ENCODE measurements at places on chromosomes 1 and 21.

DNA sequence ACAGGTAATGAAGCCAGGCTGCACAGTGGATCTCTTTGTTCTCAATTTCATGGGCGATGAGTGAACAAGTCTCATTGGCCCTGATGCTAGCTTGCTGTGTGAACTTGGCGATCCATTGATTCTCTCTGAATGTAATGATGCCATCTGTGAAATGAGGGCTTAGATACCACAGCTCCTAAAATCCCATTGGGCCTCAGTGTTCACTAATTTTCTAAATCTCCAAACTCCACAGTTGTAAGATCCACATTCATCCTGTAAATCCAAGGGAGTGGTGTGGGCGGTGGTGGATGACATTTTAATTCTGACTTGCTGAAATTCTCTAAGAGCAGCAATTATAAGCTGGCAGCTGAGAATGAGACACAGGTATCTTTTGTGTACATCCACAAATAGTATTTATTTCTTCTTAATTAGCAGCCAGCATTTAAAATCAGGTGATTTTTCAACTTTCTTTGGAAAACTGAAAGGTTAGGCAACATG lies 9.6 kb upstream of the ACTL8 start:
- no peak for DNase-seq

DNA sequence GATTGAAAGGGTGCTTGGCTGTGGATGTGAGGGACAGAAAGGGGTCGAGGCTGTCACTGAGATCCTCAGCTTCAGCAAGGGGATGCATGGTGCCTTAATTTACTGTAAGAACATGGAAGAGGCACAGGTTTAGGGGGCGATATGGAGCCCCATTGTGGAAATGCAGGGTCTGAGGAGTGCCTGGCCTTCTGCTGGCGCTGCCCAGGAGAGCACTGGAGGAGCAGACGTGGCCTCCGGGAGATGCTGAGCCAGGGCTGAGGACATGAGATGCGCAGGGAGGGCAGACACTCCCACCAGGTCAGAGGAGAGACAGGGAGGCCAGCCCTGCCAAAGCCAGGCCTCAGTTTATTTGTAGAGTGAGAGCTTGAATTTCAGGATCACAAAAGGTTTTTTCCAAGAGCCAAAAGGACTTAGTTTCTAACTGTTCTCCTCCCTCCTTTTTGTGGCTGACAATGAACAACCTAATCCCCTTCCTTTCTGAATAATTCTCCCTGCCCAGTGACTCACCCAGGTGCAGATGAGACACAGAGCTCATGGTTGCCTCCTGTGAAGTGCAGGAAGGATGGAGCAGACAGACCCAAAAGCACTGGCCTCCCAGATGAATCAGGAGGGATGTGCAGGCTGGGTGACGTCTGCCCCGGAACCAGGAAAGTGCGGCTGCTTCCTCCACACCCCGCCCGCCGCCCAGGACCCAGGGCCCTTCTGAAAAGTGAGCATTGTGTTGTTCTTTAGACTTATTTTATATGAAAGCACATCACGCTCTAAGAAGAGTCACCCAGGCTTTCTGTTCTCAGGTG lies 73.0 kb upstream of the TMPRSS2 start:
- DNase-seq: peak; percentile 12

DNA sequence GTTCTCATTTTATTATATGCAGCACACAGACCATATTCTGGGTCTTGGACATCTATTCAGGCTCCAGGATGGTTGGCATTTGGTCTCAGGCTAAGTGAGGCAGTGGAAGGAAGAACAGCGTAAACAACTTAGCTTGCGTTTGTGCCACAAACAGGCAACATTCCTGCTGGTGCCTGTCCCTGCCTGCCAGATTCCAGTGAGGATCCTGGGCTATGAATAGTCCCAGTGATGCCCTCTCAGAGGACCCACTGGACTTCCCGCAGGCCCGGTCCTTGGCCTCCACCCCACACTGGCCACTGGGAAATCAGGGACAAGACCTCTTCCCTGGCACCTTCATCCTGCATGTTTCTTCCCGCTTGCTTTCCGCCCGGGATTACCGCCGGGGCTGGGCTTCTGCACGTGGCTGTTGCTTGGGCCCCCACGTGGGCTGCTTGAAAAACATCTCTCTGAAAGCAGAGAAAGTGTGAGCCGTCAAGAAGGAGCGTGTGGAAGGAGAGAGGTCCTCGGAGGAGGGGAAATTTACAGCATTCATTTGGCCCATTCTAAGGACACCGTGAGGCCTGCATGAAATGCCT lies 145.1 kb upstream of the WNT4 start:
- no peak for DNase-seq

DNA sequence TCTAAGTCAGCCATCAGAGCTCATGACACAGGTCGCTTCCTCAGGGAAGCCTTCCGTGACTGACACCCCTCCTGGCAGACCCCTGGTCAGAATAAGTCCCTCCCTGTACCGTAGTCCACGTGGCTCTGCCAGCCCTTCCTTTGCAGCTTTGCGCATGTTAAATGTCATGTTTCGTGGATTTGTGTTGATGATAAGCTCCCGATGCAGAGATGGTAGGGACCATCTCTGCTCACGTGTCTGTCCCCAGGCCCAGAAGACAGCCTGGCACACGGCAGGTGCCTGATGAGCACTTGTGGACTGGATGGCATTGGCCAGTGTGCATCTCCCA lies 75.9 kb downstream of the DHRS3 start:
- DNase-seq: no peak

DNA sequence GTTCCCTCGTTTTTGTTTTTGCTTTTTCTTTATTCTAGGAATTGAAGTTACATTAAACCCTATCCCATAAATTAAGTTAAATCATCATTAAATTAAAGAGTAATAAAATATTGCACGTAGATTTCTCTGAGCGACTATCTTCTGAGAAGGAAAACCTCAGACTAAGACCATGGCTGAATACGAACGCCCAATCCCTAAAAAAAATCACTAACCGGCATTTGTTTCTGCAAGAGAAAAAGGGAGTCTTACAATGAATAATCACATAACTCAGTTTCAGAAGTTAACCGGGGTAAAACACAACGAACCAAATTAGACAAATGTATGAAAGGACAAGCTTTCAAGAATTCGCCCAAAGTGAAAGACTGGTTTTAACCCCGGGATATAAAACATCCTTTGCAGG lies 1.3 kb downstream of the PIK3R3 start:
- DNase-seq: no peak

- no peak for DNase-seq
Observed at GRCh38 chr1:153390938-153391710, at the start of gene S100A8. Gene S100A8 (minus strand): TSS chr1:153391073. CDS start chr1:153390535, 538 bp downstream.

DNA sequence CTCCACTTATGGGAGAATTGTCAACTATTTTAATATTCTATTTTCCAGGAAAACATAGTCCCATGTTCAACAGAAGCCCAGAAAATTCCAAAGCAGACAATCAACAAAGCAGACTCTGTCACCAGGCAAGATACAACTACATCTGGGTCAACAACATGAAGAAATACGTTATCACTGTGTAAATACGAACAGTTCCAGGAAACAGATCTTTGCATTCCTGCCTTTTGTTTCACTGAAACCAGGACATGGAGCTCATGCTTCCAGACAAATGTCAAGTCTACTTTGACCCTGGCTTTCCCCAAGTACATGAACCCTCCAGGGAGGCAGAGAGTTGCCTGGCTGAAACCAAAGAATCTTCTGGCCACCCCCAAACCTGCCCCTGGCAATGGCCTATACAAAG lies 106.7 kb downstream of the SETD4 start:
- no peak for DNase-seq

DNA sequence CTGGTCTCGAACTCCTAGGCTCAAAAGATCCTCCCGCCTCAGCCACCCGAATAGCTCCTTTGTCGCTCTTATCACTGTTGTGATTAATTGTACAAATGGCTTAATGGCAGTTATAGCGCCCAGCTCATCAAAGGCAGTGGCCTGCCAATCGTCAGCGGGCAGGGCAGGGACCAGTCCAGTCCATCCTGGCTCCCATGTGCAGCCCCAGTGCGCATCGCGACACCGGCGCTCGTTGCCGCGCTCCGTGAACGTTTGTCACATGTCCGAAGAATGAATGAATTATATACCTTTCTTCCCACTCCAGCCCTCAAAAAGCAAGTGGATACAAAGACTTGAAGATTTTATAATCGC lies 18.4 kb downstream of the MTX1 start:
- peak; percentile 81 for DNase-seq

- DNase-seq: no peak
Observed at GRCh38 chr1:221801773-221802516, 60.1 kb upstream of the DUSP10 start.

DNA sequence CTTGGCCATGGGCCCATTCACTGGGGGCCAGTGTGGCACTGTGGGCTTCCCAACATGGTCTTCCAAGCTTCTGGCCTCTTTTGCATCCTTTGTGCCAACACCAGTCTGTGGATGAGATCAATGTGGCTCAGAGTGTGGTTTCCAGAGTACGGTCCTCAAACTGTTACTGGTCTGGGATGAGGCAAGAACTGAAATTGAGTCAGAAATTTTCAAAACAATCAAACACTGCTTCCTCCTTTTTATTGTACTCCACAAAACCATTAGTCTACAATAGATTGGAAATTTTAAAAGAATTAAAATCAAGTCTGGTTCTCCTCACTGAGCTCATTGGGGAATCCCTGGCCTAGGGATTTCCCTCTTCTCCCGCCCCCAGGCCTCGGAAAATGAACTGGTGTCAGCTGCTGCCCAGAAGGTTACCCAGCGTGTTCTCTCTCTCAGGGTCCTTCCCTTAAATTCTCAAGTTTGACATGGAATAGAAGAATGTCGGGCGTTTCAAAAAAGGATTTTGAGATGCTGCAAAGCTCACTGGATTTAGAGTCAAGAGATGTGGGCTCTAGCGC lies 222.0 kb downstream of the SDCCAG8 start:
- no peak for DNase-seq

- no peak for DNase-seq
Observed at GRCh38 chr21:31952828-31953227, 80.0 kb downstream of the HUNK start.

DNA sequence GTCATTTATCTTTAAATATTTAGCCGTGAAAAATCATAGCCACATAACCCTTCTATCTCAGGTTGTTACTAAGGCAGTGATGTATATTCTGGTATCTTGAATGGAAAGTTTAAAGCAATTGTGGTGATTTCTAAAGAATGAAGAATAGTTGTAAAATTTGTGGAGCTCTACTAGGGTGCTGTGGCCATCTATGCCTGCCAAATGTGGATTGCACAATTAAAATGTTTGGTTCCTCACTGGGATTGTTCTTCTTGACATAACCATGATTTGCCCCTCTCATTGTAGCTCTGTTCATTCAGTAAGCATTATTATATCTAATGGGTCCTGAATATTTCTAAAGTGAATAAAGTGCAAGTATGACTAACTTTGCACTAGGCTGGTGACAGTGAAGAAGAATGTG lies 50.1 kb downstream of the AK4 start:
- DNase-seq: no peak

GRCh38 chr21:36901575-36901974 lies 64.9 kb downstream of the HLCS start:
- DNase-seq: peak; percentile 32

DNA sequence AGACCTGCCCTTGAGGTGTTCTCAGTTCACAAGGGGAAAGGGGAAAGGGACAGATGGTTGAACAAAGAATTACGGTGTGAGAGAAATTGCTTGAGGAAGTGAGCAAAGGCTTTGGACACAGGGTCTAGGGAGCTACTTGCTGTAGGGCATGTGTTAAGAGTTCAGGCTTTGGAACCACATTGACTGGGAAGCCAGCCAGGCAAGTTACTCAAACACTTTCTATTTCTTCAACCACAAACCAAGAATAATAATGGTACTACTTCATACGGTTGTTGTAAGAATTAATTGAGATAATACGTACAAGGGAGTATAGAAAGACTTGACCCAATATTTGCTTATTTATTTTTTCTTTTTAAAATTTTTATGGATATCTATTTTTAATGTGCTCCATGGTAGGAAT lies 26.6 kb downstream of the AK4 start:
- no peak for DNase-seq

DNA sequence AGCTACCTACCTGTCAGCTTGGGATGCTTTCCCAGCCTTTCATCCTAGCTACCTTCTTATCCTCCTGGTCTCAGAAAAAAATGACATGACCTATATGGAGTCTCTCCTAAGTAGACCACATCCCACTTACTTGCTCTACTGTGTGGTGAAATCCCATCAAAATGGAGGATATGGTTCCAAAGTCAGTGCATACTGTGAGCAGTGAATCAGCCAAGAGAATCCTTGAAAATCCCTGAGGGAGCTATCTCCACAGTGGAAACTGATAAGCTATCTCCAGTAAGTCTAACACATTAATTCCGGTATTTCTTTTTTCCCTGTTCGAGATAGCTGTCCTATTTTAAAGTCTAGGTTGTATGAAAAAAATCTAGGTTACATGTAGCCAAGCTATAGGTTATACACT lies 189.7 kb downstream of the FGGY start:
- DNase-seq: no peak

- DNase-seq: no peak
Observed at GRCh38 chr1:6535214-6535613, 19.1 kb downstream of the NOL9 start.

DNA sequence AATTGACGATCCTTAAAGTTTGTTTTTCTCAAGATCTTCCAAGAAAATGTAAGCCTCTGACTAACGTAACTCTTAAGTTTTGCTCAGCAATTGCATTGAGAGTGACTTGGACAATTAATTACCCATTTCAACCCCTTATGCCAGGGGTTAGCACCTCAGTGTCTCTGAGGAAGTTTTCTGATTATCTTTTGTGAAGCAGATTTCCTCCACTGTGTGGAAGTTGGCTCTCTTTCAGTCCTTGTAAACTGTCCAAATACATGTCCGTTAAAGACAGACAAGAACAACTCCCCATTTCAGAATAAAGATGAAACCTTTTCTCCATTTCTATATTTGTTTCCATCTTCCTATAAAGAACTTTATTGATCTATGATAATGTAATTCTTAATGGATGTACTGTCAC lies 296.4 kb upstream of the FMN2 start:
- no peak for DNase-seq

Data from activated CD8-positive, alpha-beta memory T cell treated with anti-CD3 and anti-CD28 coated beads, Interleukin-2, amount 50 U/mL, for 48 hours (primary cell).